ENCODE measurements at places on chromosomes 3 and 15.

DNA sequence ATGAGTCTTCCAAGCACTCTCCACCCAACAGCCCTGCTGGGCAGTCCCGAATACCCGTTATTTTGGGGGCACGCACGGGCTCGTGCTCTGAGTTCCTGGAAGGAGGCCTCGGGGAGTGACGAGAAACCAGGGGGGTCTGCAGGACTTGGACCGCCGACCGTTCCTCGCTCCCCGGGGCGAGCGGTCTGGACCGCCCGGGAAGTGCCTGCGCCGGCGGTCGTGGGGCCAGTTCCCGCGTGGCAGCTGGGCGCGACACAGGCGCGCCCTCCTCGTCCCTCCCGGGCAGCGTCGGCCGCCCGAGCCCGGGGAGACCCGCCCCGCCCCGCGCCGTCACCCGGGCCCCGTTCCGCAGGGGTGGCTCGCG is 387 bp downstream of the GNB4 start:
- DNase-seq, result no peak

DNA sequence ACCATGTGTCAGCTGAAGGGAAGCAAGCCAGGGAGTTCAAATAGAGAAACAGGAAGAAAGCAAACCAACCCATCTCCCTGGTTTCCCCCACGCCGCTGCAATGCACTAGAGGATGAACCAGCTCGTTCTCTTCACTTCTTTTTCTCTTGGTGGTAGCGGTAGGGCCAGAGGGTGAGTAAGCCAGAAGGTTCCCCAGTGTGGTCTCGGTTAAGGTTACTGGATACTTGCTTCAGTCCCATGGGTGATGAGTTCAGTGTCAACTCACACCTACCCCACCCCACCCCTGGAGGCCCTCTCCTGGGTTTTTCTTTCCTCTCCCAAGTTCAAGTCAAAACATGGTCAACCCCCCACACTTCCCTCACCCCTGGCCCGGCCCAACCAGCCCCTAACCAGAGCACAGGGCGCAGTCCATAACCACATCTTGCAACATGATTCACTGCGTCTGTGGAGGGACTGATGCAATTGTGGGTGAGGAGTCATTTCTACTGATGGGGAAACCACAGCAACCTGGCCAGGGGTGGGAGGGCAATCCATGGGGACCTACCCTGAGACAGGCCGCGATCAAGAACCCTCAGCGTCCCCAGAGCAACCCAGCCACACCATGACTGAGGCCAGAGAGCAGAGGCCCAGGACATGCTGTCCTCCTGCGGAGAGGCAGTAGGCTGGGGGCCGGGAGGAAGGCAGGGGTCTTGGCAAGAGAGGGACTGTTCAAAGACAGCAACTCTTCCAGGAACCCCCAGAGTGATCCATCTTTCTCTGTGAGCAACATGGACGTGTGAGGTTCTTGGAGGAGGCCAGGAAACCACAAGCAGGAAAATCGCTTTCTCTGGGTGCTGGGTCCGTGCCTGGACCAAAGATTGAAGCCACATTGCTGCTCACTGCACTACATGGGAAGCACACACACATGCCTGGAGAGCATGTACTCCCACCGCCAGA is 276.6 kb downstream of the UACA start:
- DNase-seq, result peak; percentile 91

DNA sequence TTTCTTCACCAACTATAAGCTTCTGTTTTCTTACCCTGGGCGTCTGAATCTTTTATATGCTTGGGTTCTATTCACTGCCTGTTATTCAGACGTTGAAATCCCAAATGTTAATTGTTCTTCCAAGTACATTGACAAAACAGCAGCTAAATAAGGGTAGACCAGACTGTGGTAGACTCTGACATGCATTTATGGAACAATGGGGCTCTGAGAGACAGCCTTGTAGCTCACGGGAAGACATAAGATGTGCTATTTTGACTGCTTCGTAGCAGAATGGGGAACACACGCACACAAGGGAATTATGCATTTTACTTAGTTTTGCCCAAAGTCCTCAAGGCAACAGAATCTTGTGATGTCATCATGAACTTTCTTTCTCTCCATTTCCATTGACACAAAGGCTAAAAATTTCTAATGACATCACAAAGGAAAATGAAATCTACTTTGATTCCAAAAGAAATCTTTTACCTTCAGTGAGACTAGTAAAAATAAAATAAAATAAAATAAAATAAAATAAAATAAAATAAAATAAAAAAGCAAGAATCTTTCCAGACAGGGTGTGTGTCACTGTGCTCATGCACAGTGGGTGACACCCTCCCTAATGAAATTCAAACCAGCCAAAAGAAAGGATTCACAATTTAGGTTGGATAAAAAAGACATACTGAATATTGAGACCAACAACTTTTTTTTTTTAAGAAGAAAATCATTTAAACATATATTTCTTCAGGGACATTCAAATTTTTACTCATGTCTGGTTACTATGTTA is 346.6 kb downstream of the ZBTB20 start:
- no peak for DNase-seq

DNA sequence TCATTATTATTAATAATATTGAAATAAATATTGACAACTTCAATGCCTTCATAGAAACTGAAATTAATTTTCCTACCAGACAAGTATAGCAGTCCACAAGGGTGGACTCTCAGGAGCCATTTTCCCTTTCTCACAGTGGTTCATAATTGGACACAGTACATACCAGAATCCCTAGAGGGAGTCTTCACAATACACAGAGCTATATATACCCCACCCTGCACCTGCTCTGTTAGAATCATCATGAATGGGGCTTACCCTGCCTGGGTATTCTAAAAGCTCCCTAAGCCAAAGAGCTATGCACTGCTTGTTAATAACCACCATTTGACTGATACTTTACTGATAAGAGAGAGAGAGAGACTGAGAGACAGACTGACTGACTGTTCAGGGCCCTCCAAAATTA is 134.9 kb downstream of the FEZF2 start:
- DNase-seq, result no peak

DNA sequence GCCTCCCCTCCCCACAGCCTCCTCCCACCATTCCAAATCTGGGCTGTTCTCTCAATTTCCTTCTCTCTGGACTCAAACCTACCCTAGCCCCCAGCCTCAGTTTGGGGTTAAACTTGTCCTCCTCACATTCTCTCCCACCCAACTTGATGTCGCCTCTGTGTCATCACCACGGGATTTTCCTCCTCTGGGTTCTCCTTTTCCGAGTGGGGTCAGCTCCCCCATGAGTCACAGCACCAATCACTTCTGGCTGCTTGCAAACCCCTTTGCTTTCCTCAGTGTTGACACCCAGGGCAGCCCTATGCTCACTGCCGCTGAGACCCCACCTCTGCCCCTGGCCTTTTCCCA is 451 bp downstream of the CCR5AS start:
- no peak for DNase-seq

DNA sequence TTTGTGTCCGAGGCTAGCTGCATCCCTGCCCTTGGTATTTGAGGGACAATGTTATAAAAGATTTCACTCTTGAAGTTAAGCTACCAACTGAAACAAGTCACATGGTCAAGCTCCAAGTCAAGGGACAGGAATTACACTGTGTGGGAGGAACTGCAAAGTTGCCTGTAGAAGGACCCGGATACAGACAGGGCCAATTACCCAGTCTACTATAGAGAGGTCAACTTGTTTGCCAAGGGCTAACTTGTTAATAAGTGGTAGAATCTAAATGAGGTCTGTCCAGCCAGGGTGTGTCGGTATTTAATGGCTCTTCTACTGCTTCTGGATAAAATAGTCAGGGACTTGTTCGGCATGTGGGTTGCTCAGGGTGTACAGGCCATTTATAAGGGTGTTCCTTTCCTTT is 55.7 kb downstream of the PTPRG start:
- no peak for DNase-seq

DNA sequence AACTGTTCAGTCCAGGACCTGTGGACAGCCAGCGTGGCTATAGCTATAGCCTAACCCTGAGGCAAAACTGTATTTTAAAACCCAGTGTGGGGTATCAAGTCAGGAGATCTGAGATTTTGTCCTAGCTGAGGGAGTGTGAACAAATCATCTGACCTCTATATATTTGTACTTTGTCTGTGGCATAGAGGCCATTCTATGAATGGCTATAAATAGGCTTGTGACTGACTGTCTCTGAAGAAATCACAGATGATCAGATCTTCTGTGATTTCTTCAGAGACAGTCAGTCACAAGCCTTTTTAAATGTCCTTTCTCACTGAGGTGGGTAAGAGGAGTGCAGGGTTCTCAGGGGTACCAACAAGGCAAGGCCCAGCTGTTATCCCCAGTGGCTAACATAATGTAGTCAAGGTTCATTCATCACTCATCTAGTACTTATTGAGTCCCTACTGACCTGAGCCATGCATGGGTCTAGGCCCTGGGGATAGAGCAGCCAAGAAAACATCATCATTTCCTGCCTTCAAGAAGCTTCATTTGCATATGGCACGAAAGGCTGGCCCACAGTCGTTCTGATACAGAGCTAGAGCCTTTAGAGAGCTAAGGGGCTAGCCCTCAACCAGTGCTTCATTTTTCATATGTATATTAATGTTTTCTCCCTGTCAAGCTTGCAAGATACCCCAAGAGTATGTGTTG is 53.3 kb downstream of the TIPARP start:
- no peak for DNase-seq

GRCh38 chr3:149957361-149958125 is 13.2 kb downstream of the PFN2 start:
- no peak for DNase-seq

- DNase-seq, result no peak
Measured at GRCh38 chr3:124504332-124505059, 225.8 kb upstream of the UMPS start.

GRCh38 chr15:28112962-28113361 is 13.8 kb upstream of the OCA2 start:
- DNase-seq, result no peak

- DNase-seq, result no peak
Measured at GRCh38 chr15:59892985-59893384, 111.1 kb upstream of the FOXB1 start.

GRCh38 chr3:197718891-197719290 is 17.8 kb downstream of the RUBCN start:
- DNase-seq, result no peak

- peak; percentile 41 for DNase-seq
Measured at GRCh38 chr3:51384055-51384725, 901 bp upstream of the MANF start.

All from activated CD4-positive, alpha-beta T cell treated with anti-CD3 and anti-CD28 coated beads, Interleukin-2, Interleukin-6, amounts not matched to agents 100 ng/mL and 50 ng/mL, durations not matched to agents 16 hours and 8 hours (primary cell).